Stimulated activated CD8-positive, alpha-beta memory T cell treated with anti-CD3 and anti-CD28 coated beads, Interleukin-7, amount 100 ng/mL, for 24 hours (primary cell): ENCODE measurements at places on chromosomes 11 and 22.

DNA sequence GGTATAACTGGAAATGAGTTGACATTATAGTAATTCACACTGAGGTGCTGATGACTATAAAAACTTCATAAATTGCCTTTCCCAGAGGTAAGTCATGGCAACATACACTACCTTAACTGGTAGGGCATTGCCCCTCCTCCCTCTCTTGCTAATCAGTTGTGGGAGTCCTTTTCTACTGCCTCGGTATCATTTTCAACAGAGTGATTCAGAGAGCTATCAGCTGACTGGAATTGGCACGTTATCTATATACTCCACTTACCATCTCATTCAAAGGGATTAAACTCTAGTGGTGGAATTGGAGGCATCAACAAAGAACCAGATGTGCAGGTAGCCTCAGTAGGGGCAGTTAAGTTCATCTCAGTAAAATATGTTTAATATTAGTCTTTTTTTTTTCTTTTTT lies 8.0 kb upstream of the NUP160 start:
- no peak for DNase-seq

GRCh38 chr11:77244277-77245027 lies 57.0 kb downstream of the GDPD4 start:
- no peak for DNase-seq

DNA sequence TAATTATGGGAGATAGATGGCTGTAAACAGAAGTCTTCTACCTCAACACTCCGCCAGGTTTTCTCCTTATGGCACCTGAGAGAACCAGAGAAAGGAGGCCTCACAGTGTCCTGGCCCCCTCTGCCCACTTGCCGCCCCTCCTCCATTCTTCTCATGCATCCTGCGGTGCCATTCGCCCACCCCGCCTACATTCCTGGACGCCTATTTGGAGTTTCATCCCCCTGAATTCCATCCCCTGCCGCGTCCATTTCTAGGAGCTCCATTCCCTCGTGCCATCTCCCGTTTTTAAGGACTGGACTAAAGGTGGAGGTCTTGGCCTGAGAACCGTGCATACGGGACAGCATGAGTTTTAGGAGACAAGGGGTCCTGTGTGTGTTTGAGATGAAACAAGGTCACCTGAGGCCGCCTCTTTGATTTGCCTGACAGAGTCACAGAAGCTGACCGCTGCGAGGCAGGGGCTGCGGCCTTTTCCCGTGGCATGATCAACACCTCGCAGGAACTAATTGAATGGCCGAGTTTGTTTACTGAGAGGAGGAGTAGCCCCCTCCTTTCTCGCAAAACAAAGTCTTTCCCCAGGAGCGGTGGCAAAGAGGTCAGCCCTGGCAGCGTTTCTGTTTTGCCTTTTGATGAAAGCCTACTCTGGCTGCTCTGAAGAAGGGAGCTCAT lies 246.2 kb downstream of the ST3GAL4 start:
- DNase-seq, result no peak

DNA sequence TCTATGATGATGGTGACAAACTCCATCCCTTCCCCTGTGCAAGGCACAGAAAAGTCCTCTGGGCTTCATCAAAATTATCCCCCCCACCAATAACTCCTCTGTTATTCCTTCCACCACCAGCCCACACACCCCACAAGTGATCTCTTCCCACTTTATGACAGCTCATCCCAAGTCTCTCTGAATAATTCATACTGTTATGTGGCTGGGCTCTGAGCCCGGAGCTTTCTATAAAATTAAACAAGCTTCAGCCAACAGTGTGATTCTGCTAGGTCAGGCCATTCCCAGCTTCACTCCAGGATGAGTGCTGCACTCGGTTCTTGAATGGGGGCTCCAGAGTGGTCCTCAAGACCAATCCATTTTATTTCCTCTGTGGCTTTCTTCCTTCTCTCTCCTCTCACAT lies 83.0 kb downstream of the INSC start:
- DNase-seq, result no peak

DNA sequence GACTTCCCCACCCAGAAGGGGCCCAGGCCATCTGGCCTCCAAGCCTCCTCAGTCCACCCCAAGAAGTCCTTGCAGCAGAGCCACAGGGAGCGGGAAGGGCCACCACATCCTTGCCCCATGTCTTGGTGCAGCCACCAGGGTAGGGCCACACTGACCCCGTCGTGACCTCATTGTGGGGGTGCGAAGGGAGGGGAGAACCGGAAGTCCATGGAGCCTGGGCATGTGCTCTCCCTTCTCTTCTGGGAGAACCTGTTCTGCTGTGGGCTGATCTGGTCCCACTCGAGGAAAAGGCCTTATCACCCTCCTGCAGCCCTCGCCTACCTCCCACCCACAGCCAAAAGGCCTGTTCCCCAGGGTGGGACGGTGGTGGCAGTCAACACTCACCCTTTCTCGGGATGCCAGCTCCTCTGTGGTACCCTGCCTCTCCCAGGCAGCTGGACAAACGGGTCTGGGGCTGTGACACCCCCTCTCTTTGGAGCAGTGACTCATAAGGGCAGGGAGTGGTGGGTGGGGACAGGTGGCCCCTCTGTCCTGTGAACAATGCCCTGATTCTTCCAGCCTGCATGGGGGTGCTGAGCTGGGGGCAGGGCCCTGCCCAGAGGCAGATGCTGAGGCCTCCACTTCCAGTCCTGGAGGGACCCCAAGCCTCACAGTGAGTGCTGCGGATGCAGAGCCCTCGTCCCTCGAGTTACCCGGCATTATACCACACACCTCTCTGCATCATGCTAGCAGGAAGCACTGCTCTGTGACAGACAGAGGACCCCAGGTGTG lies 14.6 kb upstream of the CTSD start:
- no peak for DNase-seq

DNA sequence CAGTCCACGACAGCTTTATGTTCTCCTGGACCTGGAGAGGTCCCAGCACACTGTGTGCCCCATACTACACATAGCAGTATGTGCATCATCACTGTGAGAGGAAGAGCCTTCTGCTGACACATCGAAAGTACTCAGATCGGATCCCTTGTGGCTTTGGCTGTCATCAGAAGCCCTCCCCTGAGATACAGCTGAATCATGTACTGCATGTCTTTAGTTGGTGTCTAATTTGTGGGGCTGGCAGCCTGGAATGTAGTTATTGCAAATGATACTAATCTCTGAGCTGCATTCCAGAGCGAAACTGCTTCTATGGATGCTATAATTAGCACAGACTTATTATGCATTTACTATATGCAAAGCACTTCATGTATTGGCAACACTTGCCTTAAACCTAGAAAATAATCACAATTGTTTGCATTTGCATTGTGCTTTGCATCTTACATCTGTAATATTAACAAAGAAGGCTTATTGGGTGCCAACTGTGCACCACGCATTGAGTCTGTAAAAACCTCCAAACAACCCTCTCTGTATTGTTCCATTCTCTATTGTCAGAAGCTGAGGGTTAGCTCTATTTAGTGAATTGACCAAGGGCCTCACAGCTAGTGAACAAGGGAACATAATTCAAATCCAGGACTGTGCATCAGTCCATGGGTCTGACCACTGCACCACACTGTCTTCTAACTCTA lies 89.2 kb upstream of the CRTAM start:
- DNase-seq, result no peak

DNA sequence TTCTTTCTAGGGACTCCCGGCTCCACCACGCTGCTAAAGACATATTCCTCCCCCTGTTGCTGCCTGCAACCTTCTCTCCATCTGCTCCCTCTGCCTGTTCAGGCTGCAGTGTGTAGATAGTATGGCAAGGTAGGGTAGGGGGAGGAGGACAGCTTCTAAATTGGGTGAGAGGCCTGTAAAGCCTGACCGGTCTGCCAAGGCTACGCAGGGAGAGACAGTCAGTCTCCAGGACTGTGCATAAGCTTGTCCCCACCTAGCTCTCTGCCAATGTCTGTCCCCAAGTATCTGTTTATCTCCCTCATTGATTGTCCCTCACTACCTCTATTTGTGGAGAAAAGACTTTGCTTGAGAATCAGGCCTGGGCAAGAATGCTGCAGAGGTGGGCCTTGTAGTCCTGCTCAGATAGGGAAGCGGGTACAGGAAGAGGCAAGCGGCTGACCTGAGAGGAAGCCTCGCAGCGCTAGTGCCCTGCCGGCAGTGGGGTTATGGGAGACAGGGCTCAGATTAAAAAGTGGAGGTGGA lies 871 bp upstream of the SEZ6L start:
- DNase-seq, result no peak

GRCh38 chr11:18865951-18866350 lies 73.3 kb downstream of the MRGPRX1 start:
- DNase-seq, result no peak

DNA sequence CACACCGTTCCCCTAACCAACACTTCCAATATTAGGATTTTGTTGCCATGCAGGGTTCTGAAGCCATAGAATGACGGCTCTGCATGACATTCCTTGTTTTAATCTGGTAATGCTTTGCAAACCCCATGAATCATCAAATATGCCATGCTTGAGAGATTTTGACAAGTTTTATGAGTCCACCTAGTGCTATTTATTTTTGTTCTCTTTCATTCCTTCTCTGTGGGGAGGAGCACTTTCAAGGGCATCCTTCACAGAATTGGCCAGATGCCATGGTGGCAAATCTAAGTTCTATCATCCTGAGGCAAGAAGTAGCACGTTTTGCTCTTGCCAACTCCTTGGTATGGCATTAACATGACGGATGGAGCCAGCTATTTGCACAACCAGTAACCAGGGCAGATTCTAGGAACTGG lies 268.4 kb downstream of the FAM76B start:
- DNase-seq, result no peak

DNA sequence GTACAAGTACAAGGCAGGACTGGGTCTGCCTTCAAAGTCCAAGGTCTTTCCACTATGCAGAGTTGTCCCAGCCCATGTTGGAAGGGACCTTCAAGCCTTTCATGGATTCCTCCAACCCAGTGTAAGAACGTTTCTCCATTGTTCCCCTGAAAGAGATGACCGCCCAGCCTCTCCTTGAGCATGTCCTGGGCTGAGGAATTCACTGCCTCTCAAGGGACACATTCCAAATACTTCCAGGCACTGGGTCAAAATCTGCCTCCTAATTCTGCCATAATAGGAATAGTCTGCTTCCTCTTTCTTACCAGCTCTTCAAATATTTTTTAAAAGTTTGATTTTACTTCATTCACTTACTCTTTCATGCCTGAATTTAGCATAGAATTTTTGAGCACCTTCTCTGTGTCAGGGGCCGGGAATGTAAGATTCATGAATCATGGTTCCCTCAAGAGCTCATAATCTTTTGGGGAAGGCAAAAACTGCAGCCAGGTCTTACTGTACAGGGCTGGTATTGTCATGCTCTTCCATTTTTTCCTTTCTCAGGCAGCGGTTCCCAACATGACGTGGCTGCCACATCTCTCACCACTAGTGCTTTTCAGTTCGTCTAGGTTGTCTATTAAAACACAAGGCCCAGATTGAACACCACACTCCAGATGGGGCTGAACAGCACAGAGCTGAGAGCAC lies 143.3 kb upstream of the TBCEL start:
- DNase-seq, result no peak

GRCh38 chr22:50694766-50695420 lies 22.3 kb downstream of the SHANK3 start:
- no peak for DNase-seq

DNA sequence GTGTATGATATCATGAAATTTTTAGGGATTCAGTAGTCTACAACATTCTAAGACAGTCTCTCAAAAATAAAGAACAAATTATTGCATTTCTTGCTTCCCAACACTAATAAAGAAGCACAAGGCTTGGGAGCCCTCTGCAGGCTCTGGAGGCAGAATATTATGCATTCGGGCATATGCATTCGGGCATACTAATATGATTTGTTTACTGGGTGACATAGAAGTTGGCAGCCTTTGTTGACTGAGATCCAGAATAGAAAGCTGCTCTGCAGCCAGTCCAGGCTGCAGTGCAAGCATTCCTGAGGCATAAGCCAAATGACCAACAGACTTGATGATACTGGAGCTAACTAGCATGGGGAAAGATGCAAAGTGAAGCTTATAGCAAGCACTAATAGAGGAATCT lies 945.5 kb downstream of the OPCML start:
- DNase-seq, result no peak

GRCh38 chr22:46947516-46948257 lies 185.2 kb downstream of the TBC1D22A start:
- no peak for DNase-seq

GRCh38 chr22:24432059-24432853 lies 4.9 kb downstream of the ADORA2A start:
- no peak for DNase-seq

- peak; percentile 23 for DNase-seq
These were observed 22.3 kb downstream of the HPS4 start for GRCh38 chr22:26461188-26461810.

DNA sequence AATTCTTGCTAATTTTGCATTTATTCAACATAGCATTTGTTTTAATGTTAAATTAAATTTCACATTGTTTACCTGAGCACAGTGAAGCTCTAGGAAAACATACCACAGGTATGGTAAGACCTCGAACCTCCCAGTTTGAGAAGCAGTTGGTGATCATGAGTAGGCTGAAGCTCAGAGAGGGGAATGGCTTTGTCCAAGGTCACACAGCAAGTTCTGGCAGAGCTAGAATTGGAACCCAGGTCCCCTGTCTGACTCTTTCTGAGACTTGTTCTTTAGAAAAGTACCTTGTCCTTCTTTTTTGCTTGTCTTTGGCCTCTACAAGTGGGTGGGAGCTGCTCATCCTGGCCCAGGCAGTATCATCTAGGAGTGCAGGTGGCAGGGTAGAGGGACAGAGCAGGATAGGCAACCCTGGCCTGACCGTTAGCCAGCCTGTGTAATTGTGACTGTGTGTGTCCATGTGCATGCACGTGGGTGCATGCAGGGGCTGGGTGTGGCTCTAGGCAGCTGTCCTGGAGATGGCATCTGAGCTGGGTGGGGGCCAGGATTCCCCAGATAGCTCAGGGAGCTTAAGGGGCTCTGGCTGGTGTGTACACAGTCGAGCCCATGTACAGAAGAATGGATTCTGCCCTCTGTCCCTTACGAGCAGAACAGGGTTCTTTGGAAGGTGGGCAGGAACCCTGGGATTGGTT lies 21.6 kb downstream of the PHLDB1 start:
- DNase-seq, result no peak

- no peak for DNase-seq
These were observed 22.0 kb downstream of the AMPD3 start for GRCh38 chr11:10476927-10477689.

GRCh38 chr11:3353066-3353465 lies 25.9 kb downstream of the ZNF195 start:
- DNase-seq, result no peak

- DNase-seq, result no peak
These were observed 11.5 kb downstream of the PHF21B start for GRCh38 chr22:44998296-44998695.

DNA sequence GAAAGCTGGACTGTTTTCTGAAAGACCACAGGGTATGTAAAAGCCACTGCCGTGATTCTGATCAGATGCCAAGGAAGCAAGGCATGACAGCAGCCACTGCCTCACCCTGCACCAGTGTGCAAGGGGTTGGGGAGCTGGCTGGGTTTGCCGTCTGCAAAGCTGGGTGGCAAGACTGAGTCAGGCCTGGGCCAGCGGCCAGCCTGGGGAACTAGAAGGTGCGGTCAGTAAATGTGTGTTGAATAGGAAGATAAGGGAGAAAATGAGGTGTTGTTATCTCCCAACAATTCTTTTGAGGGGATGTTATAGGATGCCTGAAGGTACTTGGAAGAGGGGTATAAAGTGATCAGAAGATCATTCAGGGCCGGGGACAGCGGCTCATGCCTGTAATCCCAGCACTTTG lies 8.0 kb downstream of the VSTM5 start:
- no peak for DNase-seq
